Stimulated activated CD4-positive, alpha-beta T cell treated with anti-CD3 and anti-CD28 coated beads, Interleukin-4, amount 100 ng/mL, for 4 hours (primary cell): ENCODE measurements at places on chromosomes 7 and 10.
A peak's percentile ranks its signal among the peaks of the same experiment; 100 is the strongest.

GRCh38 chr7:129386506-129386905 is 47.7 kb upstream of the STRIP2 start:
- no peak for DNase-seq

GRCh38 chr7:39609113-39609934 is 14.0 kb upstream of the RALA start:
- DNase-seq, result no peak

- no peak for DNase-seq
Observed at GRCh38 chr10:124721330-124722045, 22.7 kb downstream of the FAM53B start.

DNA sequence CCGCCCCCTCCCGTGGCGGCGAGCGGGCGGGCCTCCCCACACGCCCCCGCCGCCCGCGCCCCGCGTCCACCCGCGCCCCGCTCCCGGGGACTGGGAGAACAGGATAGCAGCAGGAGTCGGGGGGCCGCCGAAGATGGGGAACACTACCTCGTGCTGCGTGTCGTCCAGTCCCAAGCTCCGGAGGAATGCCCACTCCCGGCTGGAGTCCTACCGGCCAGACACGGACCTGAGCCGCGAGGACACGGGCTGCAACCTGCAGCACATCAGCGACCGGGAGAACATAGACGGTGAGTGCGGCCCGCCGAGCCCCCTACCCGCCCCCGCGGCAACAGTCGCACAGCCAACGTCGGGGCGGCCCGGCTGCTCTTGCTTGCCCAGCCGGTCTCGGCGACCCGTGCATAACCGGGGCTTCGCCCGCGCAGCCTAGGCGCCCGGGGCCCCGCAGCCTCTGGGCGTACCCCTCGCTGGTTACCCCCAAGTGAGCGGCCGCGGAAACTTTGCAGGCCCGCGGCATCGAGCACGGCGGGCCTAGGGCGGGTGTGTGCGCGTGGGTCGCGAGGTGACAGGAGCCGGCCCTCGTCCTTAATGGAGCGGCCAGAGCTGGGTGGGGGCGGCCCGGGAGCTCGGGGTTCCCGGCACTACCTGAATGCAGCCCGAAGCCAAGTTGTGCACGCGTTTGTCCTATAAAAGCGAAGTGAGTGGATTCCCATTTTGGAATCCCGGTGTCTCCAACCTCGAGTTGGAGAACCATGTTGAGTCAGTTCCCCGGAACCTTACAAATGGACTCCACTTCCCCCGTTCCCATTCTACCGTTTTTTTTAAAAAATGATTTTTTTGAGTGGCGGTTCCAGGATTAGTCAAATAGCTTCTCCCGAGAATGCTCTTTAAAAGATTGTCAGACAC is 863 bp downstream of the CCNY start:
- peak; percentile 9 for DNase-seq

GRCh38 chr7:77450613-77451012 is 34.5 kb upstream of the GSAP start:
- DNase-seq, result no peak

- DNase-seq, result no peak
Observed at GRCh38 chr7:84237533-84238173, 43.1 kb upstream of the SEMA3A start.

GRCh38 chr7:130154501-130155317 is 50.5 kb downstream of the TMEM209 start:
- no peak for DNase-seq

GRCh38 chr7:29893351-29893965 is 87.2 kb downstream of the WIPF3 start:
- DNase-seq, result no peak

- DNase-seq, result peak; percentile 6
Observed at GRCh38 chr7:28272461-28272877, 91.9 kb upstream of the JAZF1 start.

- DNase-seq, result no peak
Observed at GRCh38 chr7:140160308-140160707, 16.5 kb downstream of the KDM7A start.

DNA sequence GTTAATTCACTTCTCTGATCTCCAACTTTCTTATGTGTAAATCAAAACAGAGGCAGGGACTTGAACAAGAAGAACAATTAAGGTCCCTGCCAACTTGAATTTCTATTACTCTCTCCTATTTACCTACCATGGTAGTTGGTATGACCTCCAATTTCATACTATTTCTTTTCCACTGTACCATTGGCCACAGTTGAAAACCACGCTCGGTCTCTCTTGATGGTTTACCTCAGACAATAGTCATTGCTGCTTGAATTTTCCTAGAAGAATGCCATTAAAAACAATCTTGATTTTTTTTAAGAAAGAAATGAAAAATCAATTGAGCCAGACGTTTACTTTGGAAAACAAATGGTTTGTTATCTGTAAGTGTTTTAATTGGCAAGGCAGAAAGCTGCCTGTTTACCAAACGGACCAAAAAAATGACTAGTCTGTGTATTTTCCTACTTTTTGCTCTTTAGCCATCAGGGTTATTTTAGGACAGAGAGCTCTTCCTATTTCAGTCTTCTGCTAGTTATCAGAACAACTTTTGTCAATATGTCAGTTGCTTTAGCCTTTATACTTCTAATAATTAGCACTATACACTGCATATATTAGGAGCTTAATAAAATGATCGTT is 157.5 kb upstream of the PLXDC2 start:
- no peak for DNase-seq

DNA sequence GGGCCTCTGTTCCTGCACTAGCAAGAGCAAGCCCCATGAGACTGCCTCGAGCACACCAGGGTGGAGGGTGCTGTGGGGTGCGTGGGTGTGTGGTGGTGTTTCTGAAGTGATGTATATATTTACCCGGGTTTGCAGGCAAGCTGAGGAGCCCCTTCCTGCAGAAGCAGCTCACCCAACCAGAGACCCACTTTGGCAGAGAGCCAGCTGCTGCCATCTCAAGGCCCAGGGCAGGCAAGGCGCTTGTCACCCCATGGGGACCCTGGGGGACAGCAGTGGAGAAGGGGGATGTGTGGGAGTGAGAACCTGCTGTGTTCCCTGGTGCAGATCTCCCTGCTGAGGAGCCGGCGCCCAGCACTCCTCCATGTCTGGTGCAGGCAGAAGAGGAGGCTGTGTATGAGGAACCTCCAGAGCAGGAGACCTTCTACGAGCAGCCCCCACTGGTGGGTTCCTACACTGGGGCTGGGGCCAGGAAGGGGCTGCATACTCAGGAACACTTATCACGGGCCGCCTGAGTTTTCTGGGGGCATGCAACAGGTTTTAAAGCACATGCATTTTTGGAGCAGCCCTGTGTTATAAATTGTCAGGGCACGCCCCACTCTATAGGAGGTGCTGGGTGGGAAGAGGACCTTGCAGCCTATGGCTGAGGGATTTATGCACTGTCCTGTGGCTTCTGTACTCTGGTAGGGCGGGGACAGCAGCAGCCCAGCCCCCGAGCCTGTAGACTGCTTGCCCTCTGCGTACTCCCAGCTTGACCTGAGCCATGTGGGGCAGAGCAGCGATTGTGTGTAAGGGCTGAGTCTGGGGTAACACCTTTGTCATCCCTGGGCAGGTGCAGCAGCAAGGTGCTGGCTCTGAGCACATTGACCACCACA is 5.9 kb downstream of the PGAM2 start:
- DNase-seq, result no peak

- DNase-seq, result no peak
Observed at GRCh38 chr10:8665322-8665721, 610.8 kb downstream of the GATA3 start.

DNA sequence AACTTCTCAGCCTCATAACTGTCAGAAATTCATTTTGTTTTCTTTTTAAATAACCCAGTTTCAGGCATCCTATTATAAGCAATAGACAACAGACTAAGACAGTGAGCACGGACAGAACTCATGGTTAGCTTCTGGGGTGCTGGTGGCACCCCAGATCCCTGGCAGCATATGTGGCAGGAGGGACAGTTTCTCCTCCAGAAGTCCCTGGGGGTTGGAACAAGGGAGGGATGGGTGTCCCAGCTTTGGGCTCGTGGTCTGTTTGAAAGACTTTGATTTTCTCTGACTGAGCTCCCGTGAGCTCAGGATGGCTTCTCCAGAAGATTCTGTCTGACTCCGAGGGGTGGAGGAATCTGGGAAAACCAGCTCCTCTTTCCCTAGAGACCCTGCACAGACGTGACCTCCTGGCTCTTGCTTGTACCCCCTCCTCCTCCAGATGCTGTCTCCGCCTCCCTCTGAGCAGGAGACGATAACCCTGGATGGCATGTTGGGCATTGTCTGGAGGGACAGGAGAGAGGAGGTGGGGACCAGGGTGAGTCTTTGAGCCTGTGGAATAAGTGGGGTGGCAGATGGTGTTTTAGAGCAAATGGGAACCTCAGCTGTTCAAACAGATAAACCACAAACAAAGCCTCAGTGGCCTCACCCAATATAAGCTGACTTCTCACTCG is 421.1 kb downstream of the GLRX3 start:
- no peak for DNase-seq

DNA sequence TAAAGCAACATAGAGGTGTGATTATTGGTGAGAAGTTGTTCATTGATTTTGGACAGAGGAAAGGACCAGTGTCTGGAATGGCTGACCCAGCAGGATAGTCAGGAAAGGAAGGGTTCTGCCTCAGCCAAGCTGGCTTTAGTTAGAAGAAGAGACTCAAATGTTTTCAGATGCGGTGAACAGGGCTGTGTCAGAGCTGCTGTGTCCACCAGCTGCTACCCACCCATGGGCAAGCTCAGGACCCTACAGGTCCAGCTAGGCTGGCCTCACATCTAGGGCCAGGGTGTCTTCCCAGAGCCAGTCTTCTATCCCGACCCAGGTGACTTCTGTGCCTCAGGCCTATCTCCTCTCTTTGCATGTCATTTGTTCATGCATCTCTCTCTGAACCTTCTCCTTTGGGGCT is 37.3 kb upstream of the CXCL12 start:
- no peak for DNase-seq

DNA sequence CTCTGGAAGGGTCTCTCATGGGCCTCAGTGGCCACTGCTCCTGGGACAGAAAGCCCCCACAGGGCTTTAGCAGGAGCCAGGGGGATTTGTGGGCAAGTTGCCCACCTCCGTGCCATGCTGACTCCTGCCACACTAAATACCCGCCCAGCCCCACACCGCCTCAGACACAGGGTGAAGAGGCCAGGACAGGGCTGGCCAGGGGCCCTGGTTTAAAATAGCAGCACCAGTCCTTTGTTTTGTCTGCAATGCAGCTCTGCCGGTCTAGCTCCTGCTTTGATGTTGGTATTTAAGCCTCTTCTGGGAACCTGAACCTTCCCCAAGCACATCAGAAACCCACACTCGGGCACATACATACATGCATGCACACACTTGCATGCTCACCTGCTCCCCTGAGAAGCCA is 14.4 kb upstream of the TNRC18 start:
- DNase-seq, result no peak

DNA sequence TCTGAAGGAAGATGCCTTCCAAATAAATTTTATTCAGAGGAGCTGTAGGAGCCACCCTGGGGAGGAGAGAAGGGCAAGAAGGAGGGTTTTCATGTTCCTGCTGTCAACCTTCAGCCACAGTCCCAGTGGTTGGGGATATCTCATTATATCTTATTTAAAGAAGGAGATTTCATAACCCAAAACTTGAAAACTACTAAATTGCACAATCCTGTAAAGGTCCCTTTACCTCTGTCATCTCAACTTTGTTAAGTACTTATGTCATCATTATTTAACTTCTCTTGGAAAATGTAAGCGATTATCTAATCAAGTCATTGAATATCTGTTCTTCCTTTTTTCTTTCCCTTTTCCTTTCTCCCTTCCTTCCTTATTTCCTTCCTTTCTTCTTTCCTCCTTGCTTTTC is 794.5 kb upstream of the IGFBP3 start:
- DNase-seq, result no peak

GRCh38 chr7:50351267-50351666 is 46.8 kb downstream of the IKZF1 start:
- DNase-seq, result no peak

GRCh38 chr10:30188101-30188500 is 128.7 kb upstream of the JCAD start:
- DNase-seq, result no peak

DNA sequence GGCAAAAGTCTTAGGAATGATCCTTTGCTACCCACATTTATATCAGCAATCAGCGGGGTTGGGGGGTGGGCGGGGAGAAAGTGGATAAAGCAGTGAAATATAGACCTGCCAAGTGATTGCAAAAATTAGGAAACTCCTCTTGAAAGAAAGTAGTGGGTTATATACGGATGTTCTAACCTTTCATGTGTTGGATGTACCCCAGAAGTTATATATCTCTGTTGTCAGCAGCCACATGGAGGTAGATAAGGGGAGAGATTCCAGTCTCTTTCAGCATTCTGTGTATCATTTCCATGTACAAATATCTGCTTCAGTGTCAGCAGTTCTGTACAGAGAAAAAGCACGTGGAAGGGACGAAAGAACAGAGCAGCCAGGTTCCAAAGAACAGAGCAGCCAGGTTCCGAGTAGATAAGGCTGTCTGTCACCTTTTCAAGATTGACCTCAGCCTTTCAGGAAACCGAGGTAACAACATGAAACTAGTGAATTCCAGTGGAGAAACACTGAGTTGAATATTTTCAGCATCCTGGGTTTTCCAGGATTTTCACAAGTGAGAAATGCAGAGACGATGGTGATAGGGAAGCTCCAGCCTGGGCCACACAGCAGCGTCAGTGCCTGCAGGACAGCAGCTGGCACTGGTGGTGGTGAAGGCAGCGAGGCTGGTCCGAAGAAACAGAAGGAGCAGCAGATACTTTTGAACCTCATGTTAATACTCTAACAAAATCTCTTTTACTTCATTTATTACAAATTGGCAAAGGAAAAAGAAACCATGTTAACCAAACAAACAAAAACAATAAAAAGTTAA is 212.3 kb downstream of the C7orf25 start:
- DNase-seq, result no peak

- no peak for DNase-seq
Observed at GRCh38 chr10:130339091-130339490, 202.9 kb downstream of the GLRX3 start.

GRCh38 chr10:4658777-4659176 is 167.2 kb upstream of the AKR1E2 start:
- DNase-seq, result no peak

DNA sequence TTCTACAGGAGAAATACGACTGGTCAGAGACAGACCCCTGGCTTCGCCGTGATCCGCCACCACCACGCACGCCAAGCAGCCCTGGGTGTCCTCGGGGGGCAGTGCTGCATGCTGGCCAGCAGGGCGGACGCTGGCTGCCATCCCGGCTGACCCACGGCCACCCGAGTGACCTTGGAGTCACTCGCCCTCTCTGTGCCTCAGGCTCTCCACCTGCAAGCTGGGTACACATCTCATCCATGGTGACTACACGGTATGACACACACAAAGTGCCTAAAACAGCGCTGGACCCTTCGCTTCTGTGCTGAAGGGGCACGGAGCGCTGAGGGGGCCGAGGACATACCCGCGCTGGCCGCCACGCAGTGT is 62.0 kb upstream of the RNF32 start:
- no peak for DNase-seq

- DNase-seq, result no peak
Observed at GRCh38 chr10:59234816-59235429, 58.5 kb downstream of the PHYHIPL start.

DNA sequence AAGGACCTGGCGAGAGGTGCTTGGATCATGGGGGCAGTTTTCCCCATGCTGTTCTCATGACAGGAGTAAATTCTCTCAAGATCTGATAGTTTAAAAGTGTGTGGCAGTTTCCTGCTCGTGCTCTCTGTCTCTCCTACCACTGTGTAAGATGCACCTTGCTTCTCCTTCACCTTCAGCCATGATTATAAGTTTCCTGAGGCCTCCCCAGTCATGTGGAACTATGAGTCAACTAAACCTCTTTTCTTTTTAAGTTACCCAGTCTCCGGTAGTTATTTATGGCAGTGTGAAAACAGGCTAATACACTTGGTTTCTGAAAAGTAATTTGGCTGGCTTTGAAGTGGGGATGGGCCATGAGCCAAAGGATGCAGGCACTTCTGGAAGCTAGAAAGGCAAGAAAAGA is 268.0 kb upstream of the KAT6B start:
- no peak for DNase-seq
